NCI-H2171 (cell line): ENCODE measurements at places on chromosomes 13 and 19.

DNA sequence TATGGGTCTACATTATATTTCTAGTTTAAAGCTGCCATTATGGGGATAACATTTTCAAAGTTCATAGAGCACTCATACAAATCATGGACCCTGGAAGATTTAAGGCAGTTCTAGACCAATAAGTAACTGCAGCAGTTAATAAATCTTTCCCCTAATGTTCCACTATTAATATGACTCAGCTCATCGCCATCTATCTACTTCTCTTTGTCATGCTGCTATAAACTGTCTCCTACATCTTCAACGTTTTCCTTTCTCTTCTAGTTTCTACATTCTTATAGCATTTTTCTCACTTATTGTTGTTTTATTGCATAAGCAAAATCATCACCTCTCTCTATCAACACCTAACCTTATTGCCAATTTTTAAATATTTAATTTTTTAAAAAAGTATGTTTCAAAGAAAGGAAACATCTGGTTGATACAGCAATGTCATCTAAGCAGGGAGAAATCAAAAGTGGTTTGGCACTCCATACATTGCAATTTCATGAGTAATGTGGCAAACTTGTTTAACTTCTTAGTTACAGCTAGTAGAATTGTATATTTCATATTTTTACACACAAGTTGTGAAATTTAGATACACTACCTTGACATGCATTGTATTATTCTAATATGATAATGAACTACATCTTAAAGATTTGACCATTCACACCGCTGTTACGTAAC, 1500.4 kb upstream of the MIR17HG start:
- no peak for DNase-seq

DNA sequence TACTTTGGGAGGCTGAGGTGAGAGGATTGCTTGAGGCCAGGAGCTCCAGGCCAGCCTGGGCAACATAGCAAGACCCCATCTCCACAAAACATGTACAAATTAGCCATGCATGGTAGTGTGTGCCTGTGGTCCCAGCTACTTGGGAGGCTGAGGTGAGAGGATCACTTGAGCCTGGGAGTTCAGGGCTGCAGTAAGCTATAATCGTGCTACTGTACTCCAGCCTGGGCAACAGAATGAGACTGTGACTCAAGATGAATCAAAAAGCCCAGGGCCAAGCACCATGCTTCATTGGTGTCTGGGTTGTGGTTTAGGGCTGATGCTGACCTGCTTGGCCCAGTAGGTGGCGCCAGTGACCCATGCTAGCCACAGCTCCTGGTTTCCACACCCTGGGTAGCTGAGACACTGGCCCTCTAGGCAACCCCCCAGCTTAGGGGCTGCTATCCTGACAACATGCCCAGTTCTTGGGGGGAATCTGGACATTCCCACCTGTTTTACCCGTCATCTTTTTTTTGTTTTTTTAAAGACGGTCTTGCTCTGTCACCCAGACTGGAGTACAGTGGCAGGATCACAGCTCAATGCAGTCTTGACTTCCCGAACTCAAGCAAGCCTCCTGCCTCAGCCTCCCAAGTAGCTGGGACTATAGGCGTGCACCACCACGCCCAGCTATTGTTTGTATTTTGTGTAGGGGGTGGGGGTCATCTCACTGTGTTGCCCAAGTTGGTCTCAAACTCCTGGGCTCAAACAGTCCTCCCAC, 5.5 kb downstream of the CCDC124 start:
- DNase-seq, result peak; percentile 42

GRCh38 chr19:4534836-4535658, at the start of gene PLIN5:
Gene PLIN5 (minus strand): TSS chr19:4535224. CDS start chr19:4534074, 1,150 bp downstream.
- peak; percentile 78 for DNase-seq

DNA sequence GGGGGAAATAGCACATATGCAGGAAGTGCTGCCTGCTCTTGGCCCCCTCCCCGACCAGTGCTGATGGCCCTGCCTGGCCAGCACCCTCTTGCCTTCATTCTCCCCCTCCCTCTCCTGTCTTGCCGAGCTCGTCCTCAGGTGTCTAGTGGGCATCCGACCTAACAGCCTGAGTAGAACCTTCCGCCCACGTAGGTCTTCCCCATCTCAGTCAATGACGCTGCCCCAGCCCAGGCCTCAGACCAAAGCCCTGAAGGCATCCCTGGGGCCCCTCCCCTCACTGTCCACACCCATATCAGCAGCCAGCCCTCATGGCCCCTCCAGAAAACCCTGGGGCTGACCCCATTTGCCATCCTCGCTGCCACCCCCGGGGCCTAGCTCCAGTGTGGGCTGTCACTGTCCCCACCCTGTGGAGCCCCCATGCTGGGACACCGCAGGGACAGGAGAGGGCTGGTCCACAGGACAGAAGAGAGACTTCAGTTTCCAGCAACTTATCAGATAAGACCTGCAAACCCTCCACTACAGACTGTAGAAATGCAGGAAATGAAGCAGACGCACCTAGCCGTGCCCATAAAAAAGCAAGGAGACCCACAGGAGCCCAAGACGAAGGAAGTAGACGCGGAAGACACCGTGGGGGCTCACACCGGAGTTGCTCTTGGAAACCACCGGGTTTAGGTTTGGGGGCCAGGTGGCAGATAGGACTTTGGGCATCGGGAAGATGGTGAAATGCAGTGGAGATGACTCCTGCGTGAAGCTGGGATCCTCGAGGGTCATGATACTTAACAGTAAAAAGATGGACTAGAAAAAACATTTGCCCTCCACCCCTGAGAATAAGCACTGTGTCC, 38.3 kb downstream of the AP1M1 start:
- no peak for DNase-seq

GRCh38 chr13:30802501-30802900, 67.2 kb downstream of the ALOX5AP start:
- DNase-seq, result no peak

- DNase-seq, result no peak
These were observed 19.8 kb upstream of the GNA15 start for GRCh38 chr19:3115916-3116602.

DNA sequence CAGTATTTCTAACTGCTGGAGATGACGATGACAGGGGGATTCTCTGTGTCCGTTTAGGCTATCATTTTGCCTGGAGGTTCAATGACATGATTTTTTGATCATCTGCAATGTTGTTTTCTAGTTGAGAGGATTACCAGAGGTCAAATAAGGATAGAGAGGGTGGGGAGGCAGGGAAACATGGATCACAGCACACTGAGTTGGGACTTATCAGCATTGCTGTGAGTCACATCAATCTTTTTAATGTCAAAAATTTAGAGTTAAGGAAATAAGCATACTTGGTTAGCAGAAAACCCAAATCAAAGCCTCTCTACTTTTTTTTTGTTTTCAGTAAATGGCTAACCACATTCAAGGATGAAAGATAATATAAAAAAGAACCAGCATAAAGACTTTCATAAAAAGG, 43.0 kb upstream of the CSNK1A1L start:
- no peak for DNase-seq

GRCh38 chr13:78609464-78610205, 6.3 kb upstream of the POU4F1 start:
- DNase-seq, result peak; percentile 35

- DNase-seq, result no peak
These were observed 14.4 kb upstream of the RUBCNL start for GRCh38 chr13:46401432-46401831.

GRCh38 chr13:33186861-33187291, 98.7 kb downstream of the STARD13 start:
- DNase-seq, result no peak

- DNase-seq, result no peak
These were observed 32.1 kb upstream of the OR1M1 start for GRCh38 chr19:9054765-9055164.

- DNase-seq, result no peak
These were observed 72.0 kb downstream of the ALOX5AP start for GRCh38 chr13:30807392-30807791.

DNA sequence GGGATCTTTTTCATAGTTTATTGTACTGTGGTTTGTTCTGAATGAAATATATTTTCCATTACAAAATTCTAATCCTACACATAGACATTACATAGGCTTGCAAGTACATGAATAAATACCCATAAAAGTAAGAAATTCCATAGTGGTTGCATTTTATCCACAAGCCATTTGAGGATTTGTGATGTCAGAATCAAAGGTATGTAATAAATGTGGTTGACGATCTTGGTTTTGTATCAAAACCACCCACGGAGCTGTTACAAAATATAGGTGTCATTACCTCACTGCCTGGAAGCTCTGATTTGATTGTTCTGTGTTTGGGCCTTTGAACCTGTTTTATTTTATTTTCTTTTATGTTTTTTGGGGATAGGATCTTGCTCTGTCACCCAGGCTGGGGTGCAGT, 125.1 kb downstream of the NALCN start:
- no peak for DNase-seq

DNA sequence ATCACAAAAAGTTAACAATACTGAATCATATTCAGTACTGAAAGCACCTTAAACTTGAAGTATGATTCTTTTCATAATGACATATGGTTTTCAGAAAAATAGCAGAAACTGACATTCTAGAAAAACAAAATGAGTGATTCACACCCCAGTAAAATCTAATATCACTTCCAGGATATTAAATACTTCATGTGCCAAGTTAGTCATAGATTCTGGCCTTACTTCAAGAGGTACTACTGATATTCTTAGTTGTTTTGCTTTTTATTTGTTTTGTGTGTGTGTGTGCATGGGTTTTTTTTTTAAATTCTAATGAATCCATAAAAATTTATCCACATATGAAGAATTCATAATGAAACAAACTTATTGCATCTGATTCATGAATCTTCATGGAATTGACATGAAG, 207.9 kb upstream of the UFM1 start:
- no peak for DNase-seq

GRCh38 chr19:54905421-54905802, 536 bp upstream of the NCR1 start:
- DNase-seq, result no peak

DNA sequence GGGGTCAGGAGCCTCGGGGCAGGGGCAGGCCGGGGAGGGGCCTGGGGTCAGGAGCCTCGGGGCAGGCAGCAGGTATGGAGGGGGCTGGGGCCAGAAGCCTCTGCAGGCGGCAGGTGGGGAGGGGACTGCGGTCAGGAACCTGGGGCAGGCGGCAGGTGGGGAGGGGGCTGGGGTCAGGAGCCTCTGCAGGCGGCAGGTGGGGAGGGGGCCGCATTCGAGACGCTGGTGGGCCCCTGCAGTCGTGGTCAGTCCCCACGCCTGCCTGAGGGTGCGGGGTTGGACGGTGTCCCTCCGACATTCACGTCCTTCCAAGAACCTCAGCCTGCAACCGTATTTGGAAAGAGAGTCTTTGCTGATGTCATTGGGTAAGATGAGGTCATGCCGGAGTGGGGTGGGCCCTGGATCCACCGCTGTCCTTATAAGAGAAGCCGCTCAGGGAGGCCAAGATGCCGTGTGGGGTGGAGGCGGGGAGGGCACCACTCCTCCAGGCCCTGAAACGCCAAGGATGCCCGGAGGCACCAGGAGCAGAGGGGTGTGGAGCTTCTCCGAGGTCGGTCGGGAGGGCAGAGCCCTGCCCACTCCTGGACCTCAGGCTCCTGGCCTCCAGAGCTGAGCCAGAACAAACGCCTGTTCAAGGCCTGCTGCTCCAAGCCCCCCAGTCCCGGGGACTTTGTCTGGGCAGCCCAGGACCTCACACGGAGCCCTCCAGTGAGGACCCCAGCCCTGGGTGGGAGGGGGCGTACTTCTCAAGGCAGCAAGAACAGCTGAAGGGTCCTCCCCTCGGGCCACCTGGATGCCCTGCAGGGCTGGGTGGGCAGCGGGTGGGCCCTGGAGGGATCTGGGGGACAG, 30.1 kb downstream of the PIP5K1C start:
- DNase-seq, result no peak

GRCh38 chr13:94859811-94860210, 147.5 kb upstream of the SOX21 start:
- DNase-seq, result no peak

- DNase-seq, result no peak
These were observed 4.6 kb downstream of the UBA2 start for GRCh38 chr19:34432797-34433196.

DNA sequence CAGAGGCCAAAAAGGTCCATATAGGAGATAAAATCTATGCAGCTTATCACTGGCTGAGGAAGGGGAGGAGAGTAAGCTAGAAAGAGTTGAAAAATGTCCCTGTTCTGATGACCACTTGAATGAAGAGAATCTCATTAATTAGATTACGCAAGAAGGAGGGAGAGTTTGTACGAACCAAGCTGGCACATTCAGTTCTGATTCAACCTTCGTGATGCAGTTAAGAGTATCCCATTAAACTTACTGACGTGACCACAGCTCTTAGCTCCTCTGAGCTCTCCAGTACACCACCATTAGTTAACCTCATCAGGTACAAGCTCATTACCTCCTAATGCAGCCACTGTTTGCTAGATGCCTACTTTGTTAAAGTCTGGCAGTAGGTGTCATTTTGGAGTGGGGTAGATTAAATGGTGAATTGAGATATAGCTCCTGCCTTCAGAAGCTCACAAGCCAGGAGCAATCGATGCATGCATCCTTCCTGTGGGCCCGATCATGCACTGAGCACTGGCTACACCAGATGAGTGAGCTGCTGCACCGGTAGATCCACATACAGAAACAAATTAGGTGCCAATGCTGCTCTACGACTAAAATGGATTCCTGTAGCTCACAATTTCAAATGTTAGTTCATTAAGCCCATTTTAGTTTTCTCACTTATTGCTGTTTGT, 458.3 kb downstream of the COG6 start:
- DNase-seq, result no peak

DNA sequence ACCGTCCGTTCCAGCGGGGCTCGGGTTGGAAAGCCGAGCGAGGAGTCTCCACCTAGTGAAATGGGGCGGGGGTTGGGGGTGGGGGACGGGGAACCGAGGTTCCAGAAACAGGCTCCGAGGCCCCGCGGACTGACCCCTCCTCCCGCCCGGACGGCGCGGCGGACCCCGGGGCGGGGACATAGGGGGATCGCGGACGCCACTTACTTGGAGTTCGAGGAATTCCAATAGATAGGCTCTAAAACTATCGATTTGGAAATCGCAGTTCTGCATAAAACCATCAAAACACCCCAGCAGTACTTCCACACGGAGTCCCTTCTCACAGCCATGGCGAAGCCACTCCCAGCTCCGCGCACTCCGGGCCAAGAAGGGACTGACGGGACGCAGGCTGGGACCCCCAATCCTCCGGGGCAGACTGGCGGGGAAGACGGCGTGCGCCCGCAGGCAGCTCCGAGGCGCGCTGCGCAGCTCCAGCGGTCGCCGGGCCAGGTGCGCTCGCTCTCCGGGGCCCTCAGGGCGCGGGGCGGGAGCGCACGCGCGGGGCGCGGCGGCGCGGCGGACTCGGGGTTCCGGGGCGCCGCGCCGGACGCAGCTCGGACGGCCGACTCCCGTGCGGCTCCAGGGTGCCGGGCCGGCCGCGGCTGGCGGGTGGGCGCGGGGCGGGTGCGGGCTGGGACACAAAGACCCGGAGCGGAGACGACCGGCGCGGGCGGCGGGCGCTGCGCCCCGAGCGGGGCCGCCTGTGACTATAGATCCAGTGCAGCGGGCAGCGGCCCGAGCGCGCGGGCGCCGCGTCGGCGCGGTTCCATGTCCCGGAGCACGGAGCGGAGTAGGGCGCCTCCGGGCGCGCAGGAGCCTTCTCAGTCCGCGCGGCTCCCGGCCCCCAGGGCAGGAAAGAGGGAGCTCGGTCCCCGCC, 567 bp downstream of the EFNB2 start:
- peak; percentile 5 for DNase-seq

- no peak for DNase-seq
These were observed 41.6 kb downstream of the HSPH1 start for GRCh38 chr13:31119966-31120700.
